ENCODE measurements at places on chromosomes 2 and 18.

GRCh38 chr2:115609978-115610377, 1167.5 kb downstream of the DPP10 start:
- no peak for DNase-seq

DNA sequence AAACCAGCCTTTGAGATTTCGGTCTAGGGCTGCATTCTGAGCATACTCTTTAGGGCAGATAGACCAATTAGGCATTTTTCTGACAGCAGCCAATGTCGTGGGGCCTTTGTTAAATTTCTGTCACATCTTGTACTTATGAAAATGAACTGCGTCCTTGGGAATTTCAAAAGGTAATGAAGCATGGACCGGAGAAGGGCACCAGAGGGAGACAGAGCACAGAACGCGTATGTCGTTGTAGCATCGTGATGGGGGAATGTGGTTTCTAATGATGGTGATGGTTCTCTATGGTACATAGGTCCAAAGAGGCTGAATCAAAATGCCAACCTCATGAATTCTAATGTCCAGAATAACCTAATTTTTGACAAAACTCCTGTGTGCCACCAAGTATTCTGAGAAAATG, 483.9 kb upstream of the CRIM1 start:
- no peak for DNase-seq

GRCh38 chr2:235911633-235912233, 256.5 kb downstream of the GBX2 start:
- no peak for DNase-seq

DNA sequence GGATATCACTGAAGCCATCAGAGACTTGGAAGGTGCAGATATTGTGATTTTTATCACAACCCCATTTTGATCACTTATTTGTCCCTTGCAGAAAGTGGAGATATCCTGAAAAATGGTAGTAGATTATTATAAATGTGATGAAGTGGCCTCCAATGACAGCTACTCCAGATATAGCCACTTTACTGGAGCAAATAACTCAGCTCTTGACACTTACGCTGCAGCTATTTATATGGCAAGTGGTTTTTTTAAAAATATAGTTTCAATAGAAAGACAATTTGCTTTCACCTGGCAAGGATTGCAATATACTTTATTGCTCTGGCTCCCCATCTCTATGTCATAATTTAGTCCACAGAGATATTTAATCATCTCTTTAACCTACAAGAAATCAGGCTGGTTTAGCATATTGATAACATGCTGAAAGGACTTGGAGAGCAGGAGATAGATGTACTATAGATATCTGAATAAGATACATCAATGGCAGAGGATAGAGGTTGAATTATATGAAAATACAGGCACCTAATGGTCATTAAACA, 182.8 kb upstream of the SKOR2 start:
- no peak for DNase-seq

GRCh38 chr2:237704501-237705434, 77.4 kb downstream of the LRRFIP1 start:
- no peak for DNase-seq

- DNase-seq: no peak
Measured at GRCh38 chr18:41466436-41467160, 488.4 kb upstream of the PIK3C3 start.

GRCh38 chr2:44169155-44169898, 652 bp downstream of the PPM1B start:
- DNase-seq: peak; percentile 57

- DNase-seq: no peak
Measured at GRCh38 chr18:65661391-65661790, 89.4 kb upstream of the CDH7 start.

- no peak for DNase-seq
Measured at GRCh38 chr2:154374416-154374815, 324.1 kb upstream of the KCNJ3 start.

DNA sequence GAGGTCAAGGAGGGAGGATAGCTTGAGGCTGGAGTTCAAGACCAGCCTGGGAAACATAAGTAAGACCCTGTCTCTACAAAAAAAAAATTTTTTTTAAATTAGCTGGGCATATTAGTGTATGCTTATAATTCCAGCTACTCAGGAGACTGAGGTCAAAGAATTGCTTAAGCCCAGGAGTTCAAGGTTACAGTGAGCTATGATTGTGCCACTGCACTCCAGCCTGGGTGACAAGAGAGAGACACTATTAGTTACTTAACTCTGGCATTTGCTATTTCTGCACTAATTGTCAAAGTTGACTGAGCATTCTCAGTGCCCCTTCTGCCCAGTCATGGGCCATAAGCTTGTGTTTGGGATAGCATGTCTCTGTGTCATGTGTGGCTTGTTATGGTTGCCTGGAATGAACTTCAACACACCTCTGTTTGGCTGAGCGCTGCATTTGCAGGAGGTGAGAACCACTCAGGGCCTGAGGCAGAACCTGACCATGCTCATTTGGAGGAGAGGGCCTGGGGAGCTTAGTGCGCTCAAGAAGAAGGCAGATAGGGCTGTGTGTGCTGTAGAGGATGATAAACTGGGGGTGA, 77.7 kb downstream of the SH3RF3 start:
- DNase-seq: no peak

GRCh38 chr2:88656690-88657089, 29.4 kb upstream of the EIF2AK3 start:
- no peak for DNase-seq

GRCh38 chr18:25805323-25805722, 285.1 kb downstream of the SS18 start:
- DNase-seq: no peak

GRCh38 chr2:140696449-140696848, 1434.4 kb downstream of the LRP1B start:
- no peak for DNase-seq

DNA sequence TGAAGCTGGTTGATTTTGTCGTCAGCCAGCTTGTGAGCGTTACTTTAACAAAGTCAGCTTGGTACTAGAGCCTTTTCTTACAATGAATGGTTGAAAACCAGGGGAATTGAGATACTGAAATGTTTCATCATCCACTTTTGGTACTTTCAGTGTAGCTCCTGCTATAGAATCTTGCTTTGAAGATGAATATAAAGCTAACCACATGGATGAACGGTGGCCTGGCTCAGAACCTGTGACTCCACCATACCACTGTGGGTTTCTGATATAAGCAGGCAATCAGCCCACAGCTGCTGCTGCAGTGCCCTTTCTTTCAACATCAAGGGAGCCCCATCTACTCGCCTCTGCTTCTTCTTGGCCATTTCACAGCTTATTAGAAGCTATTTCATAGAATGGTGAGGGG, 53.2 kb upstream of the GPR45 start:
- DNase-seq: no peak

DNA sequence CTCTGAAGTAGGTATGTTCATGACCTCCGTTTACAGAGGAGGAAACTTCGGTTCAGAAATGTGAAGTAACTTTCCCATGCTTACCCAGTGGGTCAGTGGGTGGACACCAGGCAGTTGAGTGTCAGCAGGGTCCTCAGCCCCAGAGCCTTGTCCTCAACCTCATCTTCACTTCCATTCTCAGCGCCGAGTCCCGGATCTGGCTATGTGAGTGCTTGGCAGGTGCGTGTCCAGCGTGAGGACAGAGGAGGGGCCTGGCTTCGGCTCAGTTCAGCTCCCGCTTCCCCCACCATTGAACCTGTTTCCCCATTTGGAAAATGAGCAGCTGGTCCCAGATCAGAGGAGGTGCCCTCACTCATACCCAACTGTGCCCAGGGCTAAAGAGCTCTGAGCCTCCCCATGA, 267.6 kb downstream of the ATAD2B start:
- no peak for DNase-seq

- DNase-seq: no peak
Measured at GRCh38 chr2:223082706-223083105, 30.7 kb downstream of the KCNE4 start.

- no peak for DNase-seq
Measured at GRCh38 chr2:6202756-6203155, 510.6 kb downstream of the SOX11 start.

DNA sequence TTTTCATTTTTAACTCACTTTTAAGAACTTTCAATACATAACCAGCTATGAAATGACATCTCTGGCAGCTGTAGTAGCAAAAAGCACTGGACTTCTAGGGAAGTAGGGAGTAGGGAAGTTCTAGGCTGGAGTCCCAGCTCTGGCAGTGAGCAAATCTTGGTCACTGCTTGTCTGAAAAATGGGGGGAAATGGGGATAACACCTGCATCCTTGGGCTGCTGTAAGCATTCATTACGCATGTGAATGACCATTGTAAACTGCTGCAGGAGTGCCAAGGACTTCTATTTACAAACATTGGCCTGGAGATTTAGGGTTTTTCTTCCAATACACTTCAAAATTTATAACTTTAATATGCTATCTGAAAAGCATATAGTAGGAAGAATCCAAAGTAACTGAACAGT, 972 bp upstream of the MPP4 start:
- DNase-seq: no peak
